Neural progenitor cell (in vitro differentiated cells): ENCODE measurements at places on chromosomes 13 and 19. TPM values are rescaled to one million over a fixed set of nuclear protein-coding genes. Genes with fewer than 3 reads are reported as not detected.

C5AR1 gene
- 0.06 TPM in 1 of 2 replicates, not detected in the other for total RNA-seq

ZNF761 gene
- total RNA-seq: 17.9 and 22.1 TPM in 2 replicates

PLA2G4C gene
- not detected in 2 replicates for total RNA-seq

KLK15 gene
- not detected in 2 replicates for total RNA-seq

MYO1F gene
- 0.09 and 0.15 TPM in 2 replicates for total RNA-seq

ICAM4 gene
- total RNA-seq: 0.15 TPM in 1 of 2 replicates, not detected in the other

TMC4 gene
- total RNA-seq: 0.46 TPM in 1 of 2 replicates, not detected in the other

KLK1 gene
- not detected in 2 replicates for total RNA-seq

NCCRP1 gene
- total RNA-seq: 1.0 and 1.9 TPM in 2 replicates

PRR36 gene
- 0.07 and 2.8 TPM in 2 replicates for total RNA-seq

ZNF681 gene
- total RNA-seq: 11.4 and 16.7 TPM in 2 replicates

ZNF480 gene
- total RNA-seq: 13.2 and 18.1 TPM in 2 replicates

ZNF264 gene
- total RNA-seq: 26.9 and 36.2 TPM in 2 replicates

SLC25A41 gene
- total RNA-seq: 0.46 TPM in 1 of 2 replicates, not detected in the other

TLE6 gene
- 0.22 and 1.8 TPM in 2 replicates for total RNA-seq

ADAMTS10 gene
- total RNA-seq: 5.8 and 7.9 TPM in 2 replicates

RAP2A gene
- 46.9 and 70.9 TPM in 2 replicates for total RNA-seq

MEF2B gene
- total RNA-seq: 0.15 TPM in 1 of 2 replicates, not detected in the other

ERICH6B gene
- not detected in 2 replicates for total RNA-seq

OR7A5 gene
- total RNA-seq: not detected in 2 replicates

SOX1 gene
- total RNA-seq: 3.3 and 4.7 TPM in 2 replicates

FGF21 gene
- not detected in 2 replicates for total RNA-seq

CAPS gene
- 2.2 and 12.4 TPM in 2 replicates for total RNA-seq

ZNF350 gene
- 4.6 and 7.3 TPM in 2 replicates for total RNA-seq

MBD3L3 gene
- not detected in 2 replicates for total RNA-seq

NKG7 gene
- not detected in 2 replicates for total RNA-seq

TSSK6 gene
- 4.6 and 7.0 TPM in 2 replicates for total RNA-seq

IFNL1 gene
- total RNA-seq: not detected in 2 replicates

TOMM40 gene
- 30.1 and 110 TPM in 2 replicates for total RNA-seq

ODAD3 gene
- 0.47 and 1.5 TPM in 2 replicates for total RNA-seq

TNFSF9 gene
- 0.28 and 1.7 TPM in 2 replicates for total RNA-seq

CDC42EP5 gene
- 1.1 TPM in 1 of 2 replicates, not detected in the other for total RNA-seq

PDX1 gene
- not detected in 2 replicates for total RNA-seq

CACNG8 gene
- total RNA-seq: 0.02 and 0.37 TPM in 2 replicates

CNFN gene
- 2.9 and 3.2 TPM in 2 replicates for total RNA-seq

TMEM238 gene
- 0.15 TPM in 1 of 2 replicates, not detected in the other for total RNA-seq

B3GNT3 gene
- not detected in 2 replicates for total RNA-seq

ELSPBP1 gene
- total RNA-seq: not detected in 2 replicates

REEP6 gene
- total RNA-seq: 4.8 and 13.0 TPM in 2 replicates

ZNF497 gene
- 3.7 and 8.0 TPM in 2 replicates for total RNA-seq

ZNF83 gene
- 63.8 and 76.2 TPM in 2 replicates for total RNA-seq

F2RL3 gene
- 0.03 TPM in 1 of 2 replicates, not detected in the other for total RNA-seq

MBD3L4 gene
- total RNA-seq: not detected in 2 replicates

GPR12 gene
- not detected in 2 replicates for total RNA-seq

HIF3A gene
- total RNA-seq: 6.7 and 18.0 TPM in 2 replicates

MRPL34 gene
- 25.9 and 38.8 TPM in 2 replicates for total RNA-seq

VSTM2B gene
- total RNA-seq: 0.59 TPM in 1 of 2 replicates, not detected in the other

MCEMP1 gene
- not detected in 2 replicates for total RNA-seq

CNMD gene
- 5.3 and 5.5 TPM in 2 replicates for total RNA-seq

FFAR1 gene
- total RNA-seq: 0.06 TPM in 1 of 2 replicates, not detected in the other

ZNF575 gene
- not detected in 2 replicates for total RNA-seq

TMEM59L gene
- total RNA-seq: 0.11 and 1.4 TPM in 2 replicates

ZNF154 gene
- total RNA-seq: 16.9 and 17.3 TPM in 2 replicates

DACT3 gene
- 0.75 and 2.2 TPM in 2 replicates for total RNA-seq

EFNB2 gene
- total RNA-seq: 88.7 and 101 TPM in 2 replicates
